Muscle of arm (tissue), 14 donors: ENCODE measurements at places on chromosomes 4 and X. TPM values are rescaled to one million over a fixed set of nuclear protein-coding genes. Genes with fewer than 3 reads are reported as not detected.

Gene SLITRK4
- polyA plus RNA-seq, result 14.0 TPM

Gene BANK1
- not detected for polyA plus RNA-seq

Gene CDKN2AIP
- polyA plus RNA-seq, result 20.2 TPM

- DNase-seq, result no peak
Measured at GRCh38 chrX:78517124-78517523, 142.0 kb downstream of the RTL3 start.

GRCh38 chr4:8276358-8277240, 7.0 kb downstream of the HTRA3 start:
- DNase-seq, result no peak

DNA sequence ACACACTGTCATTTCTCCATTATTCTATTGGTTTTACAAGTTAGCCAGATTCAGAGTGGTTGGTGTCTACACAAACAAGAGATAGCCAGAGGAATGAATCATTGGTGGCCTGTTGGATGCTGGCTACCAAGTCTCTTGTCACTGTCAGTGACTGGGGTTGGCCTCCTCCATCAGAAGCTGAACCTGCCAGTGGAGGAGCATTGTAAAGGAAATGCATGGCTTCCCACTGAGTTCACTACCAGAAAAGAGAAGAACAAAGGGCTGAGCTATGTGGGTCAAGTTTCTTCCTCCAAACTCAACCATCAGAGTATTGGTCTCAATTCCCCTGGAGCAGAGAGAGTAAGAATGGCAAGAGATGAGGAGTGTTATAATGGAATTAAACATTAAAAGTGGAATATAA, 26.5 kb upstream of the ANKRD50 start:
- DNase-seq, result no peak

DNA sequence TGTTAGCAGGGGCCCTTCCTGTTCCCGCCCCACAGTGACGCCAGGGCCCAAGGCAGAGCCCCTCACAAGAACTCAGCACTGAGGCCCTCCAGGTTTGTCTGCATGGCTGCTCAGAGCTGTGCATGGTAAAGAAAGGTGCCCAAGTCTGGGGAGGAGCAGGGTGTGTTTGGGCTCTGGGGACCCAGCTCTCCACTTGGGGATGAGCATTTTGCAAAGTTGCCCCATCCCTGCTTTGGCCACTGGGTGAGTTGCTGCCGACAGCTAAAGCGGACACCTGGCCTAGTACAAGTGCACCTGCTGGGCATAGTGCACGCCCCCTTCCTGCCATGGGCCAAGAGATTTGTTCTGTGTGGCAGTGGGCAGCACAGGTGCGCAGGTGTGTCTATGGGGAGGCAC, 2.0 kb upstream of the MXD4 start:
- no peak for DNase-seq

- no peak for DNase-seq
Measured at GRCh38 chr4:73599182-73599581, 21.1 kb downstream of the RASSF6 start.

- no peak for DNase-seq
Measured at GRCh38 chr4:102663073-102663472, 97.7 kb downstream of the MANBA start.

DNA sequence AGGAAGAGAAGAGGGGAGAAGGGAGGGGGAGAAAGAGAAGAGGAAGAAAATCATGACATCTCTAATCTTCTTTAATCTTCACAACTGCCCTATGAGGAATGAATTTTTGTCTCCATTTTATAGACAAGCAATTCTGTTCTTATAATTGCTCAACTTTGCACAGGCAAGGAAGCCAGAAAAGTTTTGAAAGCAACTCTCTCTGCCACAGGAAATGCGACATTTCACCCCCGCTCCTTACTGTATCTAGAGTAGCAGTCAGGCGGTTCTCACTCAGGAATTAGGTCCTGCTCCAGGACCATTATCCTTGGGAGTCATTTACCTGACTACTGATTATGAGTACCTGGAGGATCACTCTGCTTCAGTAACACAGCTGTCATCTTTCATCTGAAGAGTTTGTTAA, 69.2 kb upstream of the FAM9A start:
- DNase-seq, result no peak
